Omental fat pad (tissue), 4 donors: ENCODE measurements at places on chromosomes 12 and 14. TPM values are rescaled to one million over a fixed set of nuclear protein-coding genes. Genes with fewer than 3 reads are reported as not detected.

DNA sequence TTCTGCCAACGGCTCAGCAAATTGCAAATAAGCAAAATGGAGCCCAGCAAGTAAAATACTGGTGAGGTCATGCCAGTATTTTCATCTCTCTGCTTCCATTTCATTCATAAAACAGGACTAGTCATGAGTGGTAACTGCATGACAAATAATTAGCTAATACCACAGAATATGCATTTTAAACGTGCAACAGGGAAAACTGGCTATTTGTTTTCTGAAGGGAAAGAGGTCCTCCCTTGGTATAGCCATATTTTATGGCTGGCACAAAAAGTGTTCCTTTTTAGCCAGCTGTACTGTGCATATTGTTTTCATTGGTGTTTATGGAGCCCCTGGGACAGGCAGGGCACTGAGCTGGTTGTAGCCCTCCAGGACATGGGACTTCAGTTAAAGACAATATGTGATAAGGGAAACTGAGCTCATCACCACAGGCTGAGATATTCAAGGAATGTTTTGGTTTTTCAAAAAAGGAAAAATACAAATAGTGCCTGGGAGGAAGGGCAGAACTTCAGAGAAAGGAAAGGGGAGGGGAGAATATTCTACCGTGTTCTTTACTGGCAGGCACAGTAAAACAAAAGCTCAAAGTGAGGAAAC lies 26.1 kb upstream of the FOXN3 start:
- DNase-seq = no peak

DNA sequence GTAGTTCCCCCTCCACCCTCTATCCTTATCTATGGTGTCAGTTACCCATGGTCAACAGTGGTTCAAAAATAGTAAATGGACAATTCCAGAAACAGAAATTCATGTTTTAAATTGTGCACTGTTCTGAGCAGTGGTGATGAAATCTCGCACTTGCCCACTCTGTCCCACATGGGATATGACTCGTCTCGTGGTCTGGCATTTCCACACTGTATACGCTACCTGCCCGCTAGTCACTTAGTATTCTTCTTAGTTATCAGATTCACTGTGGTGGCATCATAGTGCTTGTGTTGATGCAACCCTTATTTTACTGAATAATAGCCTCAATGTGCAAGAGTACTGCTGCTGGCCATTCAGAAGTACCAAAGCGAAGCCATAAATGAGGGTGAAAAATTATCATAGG lies 507.0 kb downstream of the SNAPC1 start:
- DNase-seq = no peak

DNA sequence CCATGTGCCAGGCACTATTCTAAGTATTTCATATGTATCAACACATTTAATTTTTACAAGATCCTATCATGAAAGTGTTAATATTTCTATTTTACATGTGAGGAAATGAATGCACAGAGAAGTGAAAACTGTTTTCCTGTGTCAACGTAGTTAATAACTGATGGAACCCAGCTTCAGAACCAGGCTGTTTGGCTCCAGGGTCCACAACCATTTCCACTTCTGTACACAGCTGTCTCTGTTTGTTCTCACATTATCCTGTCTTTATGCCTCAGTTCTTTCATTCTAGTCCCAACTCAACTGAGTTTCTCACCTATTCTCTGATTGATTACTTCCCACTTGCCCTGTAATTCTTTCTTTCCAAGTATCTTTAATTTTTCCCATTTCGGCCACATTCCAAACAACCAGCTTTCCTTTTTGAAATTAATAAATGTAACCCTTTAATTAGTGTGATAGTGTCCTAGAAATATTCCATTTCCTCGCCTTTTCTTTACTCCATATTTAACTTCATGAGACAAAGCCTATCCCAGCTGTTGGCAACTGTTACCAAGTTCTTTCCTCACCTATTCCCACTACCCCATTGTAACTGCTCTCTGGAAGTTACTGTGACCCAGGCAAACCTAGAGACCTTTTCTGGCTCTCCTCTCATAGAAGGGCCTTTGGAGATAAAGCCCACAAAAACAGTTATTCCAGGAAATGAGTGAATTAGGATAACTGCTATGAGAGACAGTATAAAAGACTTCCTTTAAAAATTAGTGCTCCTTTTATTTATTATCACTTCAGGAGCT lies 218.7 kb downstream of the RASSF9 start:
- DNase-seq = no peak

- no peak for DNase-seq
These were observed 281.1 kb downstream of the ERC1 start for GRCh38 chr12:1272142-1272541.

DNA sequence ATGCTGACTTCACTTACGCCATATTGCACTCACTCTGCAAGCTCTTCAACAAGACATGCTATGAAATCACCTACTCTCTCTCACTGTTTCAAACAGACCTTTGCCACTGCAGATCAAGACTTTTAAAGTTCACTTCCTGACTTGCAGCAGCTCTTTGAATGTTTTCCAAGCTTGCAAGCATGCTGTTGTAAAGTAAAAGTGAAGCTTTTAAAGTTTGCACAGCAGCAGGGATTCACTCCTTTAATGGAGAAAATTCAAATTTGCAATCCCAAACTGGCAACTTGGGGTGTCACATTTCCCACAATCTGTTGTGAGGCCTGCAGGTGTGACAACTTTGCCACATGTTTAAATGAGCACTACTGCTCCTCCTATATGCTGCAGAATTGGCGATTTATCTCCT lies 270.9 kb downstream of the ALX1 start:
- DNase-seq = no peak

- DNase-seq = no peak
These were observed 251.6 kb downstream of the PHLDA1 start for GRCh38 chr12:75779891-75780496.

- no peak for DNase-seq
These were observed 413.1 kb downstream of the ZFP36L1 start for GRCh38 chr14:68379510-68380328.

DNA sequence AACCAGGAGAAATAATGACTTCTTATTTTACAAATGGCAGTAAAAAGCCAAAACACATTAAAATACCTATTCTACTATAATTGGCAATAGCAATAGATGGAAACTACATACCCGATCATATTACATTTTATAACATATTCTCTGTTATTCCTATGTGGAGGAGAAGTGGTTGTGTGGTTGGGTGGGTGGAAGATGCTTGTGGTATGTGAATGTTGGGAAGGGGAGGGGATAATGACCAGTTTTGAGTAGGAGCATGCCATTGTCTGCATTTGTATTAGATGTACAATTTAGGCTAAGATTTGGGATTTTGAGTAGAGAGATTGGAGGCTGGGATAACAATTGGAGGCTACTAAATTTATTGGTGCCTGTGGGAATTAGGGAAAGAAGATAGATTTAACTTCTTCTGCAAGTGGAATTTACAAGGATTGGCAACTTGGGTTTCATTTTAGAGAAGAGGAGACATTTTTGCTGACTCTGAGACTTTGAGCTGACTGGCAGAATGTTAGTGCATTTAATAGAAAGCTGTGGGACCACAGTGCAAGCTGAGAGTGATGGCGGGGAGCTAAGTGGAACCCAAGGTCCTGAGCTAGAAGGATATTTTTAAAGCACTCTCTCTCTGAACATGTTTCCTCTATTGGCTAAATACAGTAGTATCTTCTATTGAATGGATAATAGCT lies 65.2 kb downstream of the SLC16A7 start:
- DNase-seq = no peak

GRCh38 chr14:67151082-67151666 lies 38.1 kb upstream of the GARIN2 start:
- DNase-seq = no peak

DNA sequence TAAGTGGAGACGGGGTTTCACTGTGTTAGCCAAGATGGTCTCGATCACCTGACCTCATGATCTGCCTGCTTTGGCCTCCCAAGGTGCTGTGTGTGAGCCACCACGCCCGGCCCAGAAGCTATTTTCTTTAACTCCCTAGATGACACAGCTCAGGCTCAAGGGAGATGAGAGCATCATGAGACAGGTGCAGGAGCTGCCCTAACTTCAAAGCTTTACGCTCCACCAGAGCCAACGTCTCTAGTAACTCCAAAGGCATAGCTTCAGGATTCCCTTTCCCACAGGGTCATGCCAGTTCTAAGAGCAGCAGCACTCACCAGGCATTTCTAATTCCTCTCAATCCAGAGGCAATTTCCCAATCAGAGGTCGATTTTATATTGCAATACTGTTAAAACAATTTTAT lies 21.0 kb downstream of the NDUFA12 start:
- DNase-seq = no peak

GRCh38 chr14:82987502-82988124 lies 1454.0 kb upstream of the SEL1L start:
- DNase-seq = no peak

GRCh38 chr14:94337274-94337673 lies 14.1 kb upstream of the SERPINA6 start:
- no peak for DNase-seq

GRCh38 chr14:100471441-100472093 lies 115.7 kb downstream of the BEGAIN start:
- DNase-seq = no peak

DNA sequence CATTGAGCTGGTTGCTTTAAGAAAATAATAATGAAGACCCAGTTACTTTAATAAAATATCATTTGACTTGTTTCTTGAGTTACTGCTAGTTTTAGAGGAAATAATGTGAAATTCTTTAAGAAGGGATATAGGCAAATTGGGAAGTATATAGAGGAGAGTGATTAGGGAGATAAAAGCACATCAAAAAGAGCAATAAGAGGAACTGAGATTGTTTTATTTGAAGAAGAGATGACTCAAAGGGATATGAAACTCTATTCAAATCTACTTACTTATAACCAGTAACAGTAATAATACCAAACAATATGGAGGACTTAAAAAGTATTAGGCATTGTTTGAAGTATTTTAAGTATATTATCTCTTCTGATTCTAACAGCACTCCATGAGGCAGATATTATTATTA lies 37.1 kb downstream of the LRRK2 start:
- no peak for DNase-seq

GRCh38 chr14:23639891-23640523 lies 3.8 kb downstream of the DHRS2 start:
- DNase-seq = no peak

GRCh38 chr14:64303471-64303917 lies 9.3 kb upstream of the ESR2 start:
- DNase-seq = no peak

GRCh38 chr14:70527501-70528105 lies 7.2 kb downstream of the ADAM20 start:
- no peak for DNase-seq

- DNase-seq = no peak
These were observed 7.3 kb downstream of the GPR84 start for GRCh38 chr12:54356951-54357356.

- DNase-seq = no peak
These were observed 24.0 kb downstream of the ARG2 start for GRCh38 chr14:67643713-67644112.

- no peak for DNase-seq
These were observed 12.7 kb upstream of the NOXRED1 start for GRCh38 chr14:77436042-77436441.

DNA sequence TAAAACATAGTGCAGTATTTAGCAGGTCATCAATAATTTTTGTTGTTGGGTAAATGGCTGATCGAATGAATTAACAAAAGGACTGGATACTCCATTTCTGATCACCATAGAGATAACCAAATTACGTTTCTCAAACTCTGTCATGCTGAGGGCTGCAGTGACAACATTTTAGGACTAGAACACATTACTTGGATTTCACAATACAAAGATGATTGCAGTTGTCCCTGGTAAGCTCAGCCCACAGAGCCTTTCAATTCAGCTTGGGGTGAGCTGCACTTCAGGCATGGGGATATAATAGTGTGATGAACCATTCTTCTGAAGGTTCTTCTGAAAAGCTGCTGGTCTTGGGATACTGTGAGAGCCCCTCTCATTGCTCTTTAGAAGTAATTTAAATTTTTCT lies 74.3 kb downstream of the FAR2 start:
- no peak for DNase-seq

GRCh38 chr12:93273834-93274564 lies 103.7 kb upstream of the NUDT4 start:
- DNase-seq = no peak

POMT2 gene
- total RNA-seq = 16.0 TPM

RDH5 gene
- 92.1 TPM for total RNA-seq

APOLD1 gene
- total RNA-seq = 96.4 TPM

COL2A1 gene
- total RNA-seq = not detected

SYNDIG1L gene
- 0.32 TPM for total RNA-seq

ZNF740 gene
- 20.5 TPM for total RNA-seq

DPY19L2 gene
- total RNA-seq = 7.1 TPM

KRT6C gene
- not detected for total RNA-seq

FSCB gene
- total RNA-seq = 0.19 TPM
